Activated naive CD4-positive, alpha-beta T cell treated with anti-CD3 and anti-CD28 coated beads for 36 hours (primary cell): ENCODE measurements at places on chromosomes 12 and 14. TPM values are rescaled to one million over a fixed set of nuclear protein-coding genes. Genes with fewer than 3 reads are reported as not detected.

The GPD1 gene
- total RNA-seq, result 0.36 TPM

The RPGRIP1 gene
- not detected for total RNA-seq

The TAC3 gene
- total RNA-seq, result not detected

- no peak for DNase-seq
- no peaks in the 10 kb centered on the region for H3K4me1 ChIP-seq
- H3K4me3 ChIP-seq, result no peak overlapping the region
- H3K36me3 ChIP-seq, result no peaks in the 10 kb centered on the region
These were observed 55.2 kb upstream of the GNPNAT1 start for GRCh38 chr14:52846591-52846990.

DNA sequence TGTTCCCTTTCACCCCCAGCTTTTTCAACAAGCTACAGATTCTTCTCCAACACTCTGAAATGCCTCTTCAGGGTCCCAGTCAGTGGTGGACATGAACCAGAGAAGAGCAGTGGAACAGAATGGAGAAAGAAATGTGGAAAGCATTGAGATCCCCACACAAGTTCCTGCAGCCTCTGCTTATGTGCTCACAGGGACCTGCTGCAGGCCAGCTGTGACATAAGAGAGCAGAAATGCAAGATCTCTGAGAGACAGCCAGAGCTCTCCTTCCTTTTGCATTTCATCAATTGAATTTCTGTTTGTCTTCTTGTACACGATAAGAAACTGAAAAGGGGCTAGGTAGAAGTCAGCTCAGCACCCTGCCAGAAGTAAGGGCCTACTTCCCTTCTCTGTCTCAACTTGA is 6.2 kb downstream of the MDM1 start:
- H3K4me1 ChIP-seq, result peaks cover 19% of the 10 kb centered on the region
- DNase-seq, result no peak
- no peak overlapping the region for H3K27ac ChIP-seq
- no peaks in the 10 kb centered on the region for H3K27me3 ChIP-seq
- no peak overlapping the region for H3K4me3 ChIP-seq

DNA sequence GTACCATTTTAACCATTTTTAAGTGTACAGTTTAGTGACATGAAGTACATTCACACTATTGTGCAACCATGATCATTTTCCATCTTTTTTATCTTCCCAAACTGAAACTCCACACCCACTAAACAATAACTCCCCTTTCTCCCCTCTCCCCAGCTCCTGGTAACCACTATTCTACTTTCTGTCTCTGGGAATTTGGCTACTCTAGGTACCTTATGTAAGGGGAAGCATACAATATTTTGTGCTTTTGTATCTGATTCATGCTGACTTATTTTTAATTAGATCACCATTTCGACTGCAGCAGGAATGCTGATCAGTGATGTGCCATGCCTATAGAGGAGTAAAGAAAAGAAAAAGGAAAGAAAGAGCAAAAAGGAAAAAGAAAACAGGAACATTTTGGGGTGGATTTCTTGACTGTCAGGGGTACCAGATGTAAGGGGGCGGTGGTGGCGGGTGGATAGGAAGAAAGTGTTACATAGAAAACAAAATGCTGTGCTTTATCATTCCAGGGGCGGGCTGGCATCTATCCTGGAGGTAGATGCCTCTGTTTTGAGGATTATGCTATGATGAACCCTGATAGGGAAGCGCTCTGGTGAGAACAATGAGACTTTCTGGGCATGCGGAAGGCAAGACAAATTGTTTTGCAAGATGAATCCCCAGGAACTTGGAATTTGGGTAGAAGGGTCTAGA is 45.2 kb upstream of the CTDSP2 start:
- H3K4me3 ChIP-seq, result no peak overlapping the region
- no peak for DNase-seq
- no peak overlapping the region for H3K27ac ChIP-seq
- no peaks in the 10 kb centered on the region for H3K36me3 ChIP-seq
